ENCODE measurements at places on chromosomes 11 and 22.

- DNase-seq: no peak
Measured at GRCh38 chr11:27902981-27903624, 202.8 kb upstream of the BDNF start.

DNA sequence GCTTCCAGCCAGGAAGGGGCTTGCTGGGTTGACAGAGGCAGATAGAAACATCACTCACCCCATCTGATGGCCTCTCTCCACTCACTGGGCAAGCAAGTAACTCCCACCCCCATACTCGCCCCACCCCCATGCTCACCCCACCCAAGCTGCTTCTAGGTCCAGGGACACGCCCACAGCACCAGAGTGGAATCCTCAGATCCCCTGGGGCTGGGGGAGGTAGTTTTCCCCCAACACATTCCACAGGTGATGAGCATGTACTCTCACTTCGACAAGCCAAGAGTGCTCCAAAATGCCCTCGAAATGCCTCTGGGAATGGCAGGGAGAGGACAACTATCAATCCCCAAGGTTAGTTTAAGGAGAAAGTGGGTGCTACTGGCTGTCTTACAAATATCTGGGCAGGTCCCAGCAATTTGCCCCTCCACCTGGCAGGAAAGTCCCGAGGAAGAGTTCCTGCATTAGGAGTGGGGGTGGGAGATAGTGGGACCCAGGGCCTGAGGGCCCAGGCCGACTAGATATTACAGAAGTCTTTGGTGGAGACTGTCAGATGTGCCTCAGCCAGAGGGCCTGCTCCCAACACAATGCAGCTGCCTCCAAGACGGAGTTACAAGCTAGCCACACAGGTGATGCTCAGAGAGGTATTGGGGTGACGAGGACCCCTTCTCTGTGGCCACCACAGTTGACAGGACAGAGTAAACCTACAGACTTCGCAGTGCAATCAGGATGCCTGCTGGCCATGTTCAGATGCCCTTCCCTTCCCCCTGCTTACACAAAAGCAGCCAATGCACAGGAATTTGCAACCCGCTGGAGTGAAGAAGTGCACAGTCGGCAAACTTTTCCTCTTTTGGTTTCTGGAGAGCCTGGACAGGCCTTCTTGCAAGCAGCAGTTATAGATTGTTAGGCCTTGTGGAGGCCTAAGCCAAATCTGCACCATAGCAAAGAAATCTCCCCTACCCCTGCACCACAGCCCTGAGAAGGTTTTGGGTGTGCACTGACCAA lies 2.9 kb upstream of the LMO1 start:
- DNase-seq: no peak

GRCh38 chr22:22410121-22410520 lies 98.4 kb downstream of the ZNF280B start:
- no peak for DNase-seq

DNA sequence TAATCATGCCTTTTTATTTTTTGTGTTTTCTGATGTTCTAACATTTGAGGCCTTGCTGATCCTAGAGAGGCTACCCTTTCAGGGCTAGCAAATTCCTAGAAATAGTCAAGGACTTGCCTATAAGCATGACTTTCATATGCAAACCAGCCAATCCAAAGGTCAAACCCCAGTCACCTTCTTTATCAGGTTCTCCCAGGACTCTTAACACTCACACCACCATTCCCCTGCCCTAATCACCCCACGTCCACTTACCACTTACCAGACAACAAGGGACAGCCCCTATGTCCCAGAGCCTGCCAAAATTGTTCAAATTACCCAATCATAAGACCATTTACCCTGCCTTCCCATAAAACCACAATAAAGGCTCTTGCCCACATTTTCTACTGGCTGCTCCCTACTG lies 1339.8 kb downstream of the LRRC4C start:
- no peak for DNase-seq

GRCh38 chr11:63404161-63404935 lies 34.8 kb downstream of the SLC22A9 start:
- no peak for DNase-seq

DNA sequence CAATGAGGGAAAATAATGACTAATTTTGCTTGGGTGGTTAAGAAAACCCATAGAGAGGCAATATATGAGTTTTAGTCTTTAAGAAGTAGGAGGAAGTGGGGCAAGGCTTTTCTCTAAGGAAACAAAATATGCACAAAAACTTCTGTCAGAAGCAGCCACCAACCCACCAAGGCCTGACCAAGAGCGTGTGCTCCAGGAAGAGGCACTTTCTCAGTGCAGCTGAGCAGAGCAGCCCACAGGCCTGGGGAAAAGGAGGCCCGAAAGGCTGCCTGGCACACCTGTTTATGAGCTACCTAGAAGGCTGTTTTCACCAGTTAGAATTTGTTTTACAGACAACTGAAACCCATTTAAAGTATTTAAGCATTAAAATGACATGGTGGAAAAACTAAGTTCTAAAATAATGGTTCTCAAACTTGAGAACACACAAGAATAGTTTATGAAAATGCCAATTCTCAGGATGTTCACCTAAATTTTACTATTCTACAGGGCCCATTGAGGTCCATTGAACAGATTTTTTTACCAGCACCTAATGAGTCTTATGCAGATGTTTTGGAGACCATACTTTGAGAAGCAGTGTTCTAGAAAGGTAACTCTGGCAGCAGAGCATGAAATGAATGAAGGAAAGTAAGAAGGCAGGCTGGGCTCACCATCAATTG lies 160.5 kb upstream of the DDI1 start:
- DNase-seq: no peak

GRCh38 chr22:50621356-50621880 lies 6.5 kb downstream of the ARSA start:
- no peak for DNase-seq

- no peak for DNase-seq
Measured at GRCh38 chr11:33774736-33775466, 581 bp upstream of the FBXO3 start.

- DNase-seq: no peak
Measured at GRCh38 chr11:27020751-27021150, 19.9 kb upstream of the BBOX1 start.
